ENCODE measurements at places on chromosomes 3 and 15.

DNA sequence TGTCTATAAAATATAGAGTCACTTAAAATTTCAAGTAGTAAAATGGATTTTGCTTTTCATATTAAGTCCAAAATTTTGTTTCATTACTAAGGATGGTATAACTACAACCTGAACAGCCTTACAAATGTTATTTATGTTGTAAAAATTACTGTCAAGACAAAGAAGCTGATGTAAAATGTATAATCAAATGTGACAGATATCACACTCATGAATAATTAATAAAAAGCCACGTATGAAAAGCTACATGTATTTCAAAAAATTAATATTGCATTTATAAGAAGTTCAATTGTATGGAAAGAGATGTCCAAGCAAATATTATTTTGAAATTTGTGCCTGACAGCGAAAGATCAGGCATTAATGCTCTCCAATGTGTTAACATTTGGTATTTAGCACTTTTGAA, 48.9 kb downstream of the KBTBD8 start:
- DNase-seq, result no peak

DNA sequence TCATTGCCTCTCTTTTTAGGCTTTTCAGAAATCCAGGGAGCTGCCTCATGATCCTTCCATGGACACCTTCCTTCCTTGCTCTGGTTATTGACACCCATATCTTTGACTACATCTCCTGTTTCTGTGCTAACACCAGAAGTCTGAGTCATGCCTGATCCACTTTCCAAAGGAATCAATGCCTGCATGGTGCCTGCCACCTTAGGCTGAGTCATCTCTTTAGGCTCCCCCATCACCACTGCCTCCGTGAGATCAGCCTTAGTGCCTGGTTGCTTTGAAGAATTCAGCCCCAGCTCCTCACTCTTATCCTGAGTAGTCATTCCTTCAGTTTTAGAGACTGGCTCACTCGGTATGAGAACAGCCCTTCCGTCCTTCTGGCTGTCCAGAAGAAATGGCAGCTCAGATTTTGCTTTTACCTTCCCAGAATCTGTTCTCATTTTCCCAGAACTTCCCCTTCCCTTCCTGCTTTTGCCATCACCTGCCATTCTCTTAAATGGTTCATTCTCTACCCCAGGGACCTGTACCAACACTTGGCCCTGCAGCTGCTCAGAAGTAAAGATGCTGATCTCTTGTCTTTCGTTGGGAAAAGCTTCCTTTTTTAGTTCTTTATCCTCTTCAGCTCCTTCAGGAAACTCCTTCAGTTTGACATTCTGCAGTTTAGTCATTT, 105.3 kb downstream of the MAP4 start:
- no peak for DNase-seq

DNA sequence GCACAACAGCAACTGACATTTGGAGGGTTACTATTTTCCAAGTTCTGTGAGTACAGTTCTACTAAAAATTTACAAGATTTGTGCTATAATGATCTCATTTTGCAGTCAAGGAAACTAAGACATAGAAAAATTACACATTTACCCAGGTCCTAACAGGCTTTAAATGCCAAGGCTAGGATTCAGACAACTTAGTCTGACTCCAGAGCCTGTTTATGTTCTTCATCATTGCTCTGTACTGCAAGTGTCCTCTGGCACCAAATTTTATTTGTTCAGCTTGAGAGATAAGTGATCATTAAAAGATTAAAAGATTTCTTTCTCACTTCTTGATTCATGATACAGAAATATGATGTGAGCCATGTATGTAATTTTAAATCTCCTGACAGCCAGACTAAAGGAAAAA, 290.8 kb downstream of the UBE2E2 start:
- no peak for DNase-seq

DNA sequence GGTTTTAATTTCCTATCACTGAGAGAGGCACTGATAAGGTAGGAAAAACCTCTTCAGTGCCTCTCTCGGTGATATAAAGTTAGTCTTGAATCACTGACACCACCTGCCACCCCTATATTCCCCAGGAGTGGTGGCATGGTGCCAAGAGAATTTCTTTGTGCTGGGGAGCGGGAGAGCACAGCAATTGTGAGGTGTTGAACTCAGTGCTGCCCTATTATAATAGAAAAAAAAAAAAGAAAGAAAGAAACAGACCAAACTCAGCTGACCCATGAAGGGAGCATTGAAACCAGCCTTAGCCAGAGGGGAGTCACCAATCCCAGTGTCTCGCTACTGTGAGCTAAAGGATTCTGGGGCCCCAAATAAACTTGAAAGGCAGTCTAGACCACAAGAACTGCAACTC, 201.4 kb upstream of the STT3B start:
- DNase-seq, result no peak

DNA sequence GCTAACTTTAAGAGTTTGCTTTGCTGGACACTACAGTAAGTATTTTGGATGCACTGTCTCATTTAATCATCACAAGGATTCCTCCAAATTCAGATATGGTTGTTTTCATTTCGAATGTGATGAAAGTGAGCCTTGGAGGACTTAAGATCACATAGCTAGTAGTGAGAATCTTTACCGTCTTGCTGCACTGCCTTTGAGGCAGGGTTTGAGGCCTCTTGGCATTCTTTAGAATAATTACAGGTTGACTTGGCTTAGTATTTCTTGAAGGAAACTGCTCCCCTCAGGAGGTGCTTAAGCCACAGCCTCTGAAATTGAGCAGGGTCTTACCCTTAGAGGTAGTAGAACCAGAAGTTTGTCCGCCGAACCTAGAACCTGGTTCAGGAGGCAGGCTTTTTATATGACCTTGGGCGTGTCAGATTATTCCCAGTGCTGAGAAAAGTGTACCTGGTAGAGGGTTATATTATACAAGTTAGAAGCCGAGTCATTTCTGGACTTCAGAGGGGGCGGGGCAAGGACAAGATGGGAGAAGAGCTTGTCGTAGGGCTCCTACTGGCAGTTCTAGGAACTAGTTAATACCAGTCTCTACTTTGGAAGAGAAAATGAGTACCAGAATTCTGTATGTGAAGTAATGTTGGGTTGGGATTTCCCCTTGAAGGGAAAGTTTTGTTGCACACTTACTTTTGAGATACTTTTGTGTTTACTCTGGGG, 1.1 kb downstream of the TFG start:
- peak; percentile 49 for DNase-seq

- peak; percentile 5 for DNase-seq
These were observed 38.8 kb upstream of the CLDN18 start for GRCh38 chr3:137970914-137971831.

GRCh38 chr15:91032919-91033803, 10.8 kb upstream of the VPS33B start:
- DNase-seq, result no peak

DNA sequence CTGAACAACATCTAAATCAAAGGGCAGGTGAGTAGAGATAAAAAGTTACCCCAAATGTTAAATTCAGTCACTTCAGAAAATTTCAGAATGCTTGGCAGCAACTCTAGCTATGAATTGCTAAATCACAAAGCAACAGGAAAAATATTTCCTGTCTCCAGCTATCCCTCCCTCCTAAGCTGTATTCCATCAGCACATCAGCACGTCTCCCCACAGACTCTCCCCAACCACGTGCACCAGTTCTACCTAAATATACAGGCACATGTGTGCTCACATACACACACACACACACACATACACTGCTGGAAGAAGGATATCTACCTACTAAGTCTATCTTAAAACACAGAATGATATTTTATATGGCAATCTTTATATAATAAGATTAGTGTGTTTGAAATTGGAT, 177.1 kb upstream of the ARHGEF26 start:
- DNase-seq, result no peak

- DNase-seq, result no peak
These were observed 169.3 kb upstream of the TPM1 start for GRCh38 chr15:62873203-62873602.

DNA sequence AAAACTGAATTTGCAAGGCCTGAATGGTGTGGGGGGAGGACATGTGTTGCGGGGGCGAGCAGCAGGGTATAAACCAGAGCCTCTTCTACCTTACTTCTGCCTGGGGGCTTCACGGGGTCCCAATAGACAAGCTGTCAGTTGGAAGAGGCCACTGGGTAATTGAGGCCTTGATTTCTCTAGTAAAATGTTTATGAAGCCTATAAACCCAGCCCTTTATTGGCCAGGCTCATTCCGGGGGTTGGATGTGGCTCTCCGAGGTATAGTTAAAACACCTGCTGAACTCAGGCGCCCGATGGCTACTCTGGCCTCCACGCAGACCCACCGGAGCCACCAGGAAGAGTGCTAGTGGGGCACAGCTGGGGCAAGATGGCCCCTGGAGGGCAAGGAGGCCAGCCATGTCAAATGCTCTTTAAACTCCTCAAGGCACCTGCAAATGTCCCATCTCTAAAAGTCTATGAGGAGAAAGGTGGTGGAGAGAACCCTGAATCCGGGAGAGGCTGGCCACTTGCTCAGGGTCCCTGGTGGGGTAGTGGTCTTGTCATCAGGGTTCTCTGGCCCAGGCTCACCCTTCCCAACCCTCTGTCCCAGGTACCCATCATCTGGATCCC, 34.3 kb downstream of the IGDCC3 start:
- DNase-seq, result no peak

DNA sequence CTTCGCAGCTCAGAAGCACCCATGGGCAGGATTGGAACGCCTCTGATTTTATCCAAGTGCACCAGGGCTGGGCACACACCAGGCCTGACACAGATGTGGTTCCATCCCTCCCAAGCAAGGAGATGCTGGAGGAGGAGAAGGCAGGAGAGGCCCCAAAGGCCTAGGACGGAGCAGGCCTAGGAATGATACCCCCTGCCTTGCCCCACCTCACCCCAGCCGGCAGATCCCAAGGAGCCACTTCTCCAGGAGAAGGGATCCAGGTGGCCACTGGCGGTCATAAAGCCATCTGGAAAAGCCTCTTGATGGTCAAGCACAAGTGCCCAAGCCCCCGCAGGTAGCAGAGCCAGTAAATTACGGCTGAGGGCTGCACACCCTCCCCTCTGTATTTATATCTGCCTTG, 211.8 kb downstream of the TBC1D2B start:
- no peak for DNase-seq

- no peak for DNase-seq
These were observed 102.9 kb upstream of the CGNL1 start for GRCh38 chr15:57273402-57273801.

DNA sequence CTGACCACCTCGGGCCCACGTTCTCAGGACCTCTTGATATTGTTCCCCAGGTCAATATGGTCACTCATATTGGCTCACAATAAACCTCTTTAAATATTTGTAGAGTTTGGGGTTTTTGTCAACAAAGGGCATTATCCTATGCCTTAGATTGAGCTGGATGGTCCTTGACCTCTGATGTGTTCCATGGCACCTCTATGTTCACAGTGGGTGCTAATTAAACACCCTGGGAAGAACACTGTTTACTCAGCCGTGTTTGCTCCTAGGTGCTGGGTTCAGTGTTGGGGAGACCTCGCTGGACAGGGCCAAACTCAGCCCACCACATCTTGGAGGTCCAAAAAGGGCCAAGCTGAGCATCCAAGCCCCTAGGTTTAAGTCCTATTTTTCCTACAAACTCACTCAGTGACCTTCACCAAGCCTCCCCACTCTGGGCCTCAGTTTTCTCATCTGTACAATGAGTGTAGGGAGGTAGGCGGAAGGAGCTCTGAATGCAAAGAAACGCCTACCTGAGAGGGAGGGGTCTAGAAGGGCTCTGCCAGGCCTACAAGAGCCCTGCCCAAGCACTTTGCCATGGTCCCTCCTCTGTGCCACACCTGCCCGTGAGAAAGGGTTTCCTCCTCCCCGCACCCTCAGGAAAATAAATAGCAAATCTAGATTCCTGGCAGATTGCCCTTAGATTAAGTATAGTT, 7.2 kb downstream of the FAM174B start:
- DNase-seq, result no peak

- no peak for DNase-seq
These were observed 30.0 kb downstream of the SHQ1 start for GRCh38 chr3:72818092-72818773.

DNA sequence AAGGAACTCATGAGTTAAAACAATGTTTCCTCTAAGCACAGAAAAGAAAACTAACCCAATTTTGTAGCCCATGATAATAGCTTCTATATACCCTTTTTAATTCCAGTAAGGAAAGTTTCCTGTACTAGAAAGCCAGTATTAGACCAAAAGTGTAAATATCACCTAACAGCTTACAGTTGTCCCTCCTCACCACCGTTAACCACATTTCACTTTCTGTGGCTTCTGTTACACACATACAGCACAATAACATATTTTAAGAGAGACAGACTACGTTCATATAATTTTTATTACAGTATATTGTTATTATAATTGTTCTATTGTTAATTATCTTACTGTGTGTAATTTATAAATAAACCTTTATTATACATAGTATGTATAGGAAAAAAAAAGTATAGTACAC, 74.1 kb downstream of the ZNF280D start:
- no peak for DNase-seq

DNA sequence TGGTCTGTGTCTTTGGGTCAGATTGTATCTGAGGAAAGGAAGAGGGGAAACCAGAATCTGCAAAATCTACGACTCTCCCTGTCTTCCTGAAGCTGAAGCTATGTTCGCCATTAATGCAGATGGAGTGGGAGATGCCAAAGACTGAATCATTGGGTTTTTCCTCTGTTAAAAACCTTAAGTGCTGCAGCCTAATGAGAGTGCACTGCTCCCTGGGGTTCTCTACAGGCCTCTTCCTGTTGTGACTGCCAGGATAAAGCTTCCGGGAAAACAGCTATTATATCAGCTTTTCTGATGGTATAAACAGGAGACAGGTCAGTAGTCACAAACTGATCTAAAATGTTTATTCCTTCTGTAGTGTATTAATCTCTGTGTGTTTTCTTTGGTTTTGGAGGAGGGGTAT, 24.0 kb downstream of the RMDN3 start:
- DNase-seq, result no peak

DNA sequence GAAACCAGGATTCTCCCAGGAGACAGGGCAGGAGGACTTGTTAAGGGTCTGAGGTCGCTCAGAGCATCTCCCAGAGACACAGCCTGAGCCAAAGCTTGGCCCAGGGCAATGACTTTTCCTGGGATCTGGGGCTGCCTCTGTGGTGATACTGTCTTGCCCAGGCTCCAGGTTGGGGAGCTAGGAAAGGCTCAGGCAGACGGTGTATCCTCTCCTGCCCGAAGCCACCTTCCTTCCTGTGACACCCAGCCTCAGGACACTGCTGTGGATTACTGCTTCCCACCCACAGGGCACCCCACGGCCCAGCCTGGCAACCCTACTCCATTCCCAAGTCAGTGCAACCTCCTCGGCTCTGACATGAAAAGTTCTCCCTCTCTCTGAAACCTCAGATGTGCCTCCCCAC, 31.9 kb downstream of the SCN5A start:
- no peak for DNase-seq

GRCh38 chr3:187722206-187722612, 19.9 kb upstream of the RTP2 start:
- no peak for DNase-seq

- no peak for DNase-seq
These were observed 1046.3 kb downstream of the DIPK2A start for GRCh38 chr3:145017959-145018358.

GRCh38 chr3:125028657-125029056, 27.1 kb downstream of the HEG1 start:
- no peak for DNase-seq

GRCh38 chr15:90412356-90413194, 24.5 kb downstream of the IQGAP1 start:
- DNase-seq, result peak; percentile 24
